ENCODE measurements at places on chromosomes 3 and 15. TPM values are rescaled to one million over a fixed set of nuclear protein-coding genes. Genes with fewer than 3 reads are reported as not detected.

PLSCR5 gene
- not detected for total RNA-seq

LINGO1 gene
- total RNA-seq, result 60.5 TPM

ZXDC gene
- total RNA-seq, result 32.9 TPM

LYZL4 gene
- not detected for total RNA-seq

DNA sequence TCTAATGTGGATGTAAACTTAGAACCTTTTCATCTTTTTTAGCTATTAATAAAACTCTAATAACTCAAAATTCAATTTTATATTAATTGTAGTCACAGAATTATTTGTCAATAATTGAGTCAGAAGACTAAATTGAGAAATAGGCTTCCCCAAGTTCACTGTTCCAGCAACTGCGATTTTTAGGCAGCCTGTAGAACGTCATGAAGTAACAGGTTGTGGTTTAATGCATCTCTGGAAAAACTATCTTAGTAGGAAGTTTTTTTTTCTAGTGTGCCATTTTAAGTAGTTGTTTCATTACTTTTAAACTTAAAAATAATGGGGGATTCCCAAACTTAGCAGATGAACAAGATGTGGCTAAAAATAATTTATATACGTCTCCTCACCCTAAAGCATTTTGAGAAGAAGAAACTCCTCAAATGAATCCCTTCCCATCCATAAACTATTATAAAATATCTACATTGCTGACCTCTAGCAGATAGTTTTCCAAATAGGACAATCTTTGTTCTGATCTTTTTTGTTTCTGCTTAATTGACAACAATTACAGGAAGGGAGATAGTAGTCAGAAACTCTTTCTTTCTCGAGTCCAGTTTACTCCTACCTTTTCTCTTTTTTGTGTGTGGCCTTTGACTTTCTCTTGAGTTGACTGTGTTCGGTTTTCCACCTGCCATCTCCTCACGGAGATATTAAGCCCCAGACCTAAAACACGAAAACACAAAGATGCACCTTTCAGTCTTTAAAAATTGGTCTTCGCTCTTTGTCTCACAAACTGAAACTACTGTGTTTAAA lies 43.1 kb downstream of the LRCH3 start:
- DNase-seq, result no peak
- H3K4me1 ChIP-seq, result no peaks in the 10 kb centered on the region
- H3K4me3 ChIP-seq, result no peak overlapping the region

DNA sequence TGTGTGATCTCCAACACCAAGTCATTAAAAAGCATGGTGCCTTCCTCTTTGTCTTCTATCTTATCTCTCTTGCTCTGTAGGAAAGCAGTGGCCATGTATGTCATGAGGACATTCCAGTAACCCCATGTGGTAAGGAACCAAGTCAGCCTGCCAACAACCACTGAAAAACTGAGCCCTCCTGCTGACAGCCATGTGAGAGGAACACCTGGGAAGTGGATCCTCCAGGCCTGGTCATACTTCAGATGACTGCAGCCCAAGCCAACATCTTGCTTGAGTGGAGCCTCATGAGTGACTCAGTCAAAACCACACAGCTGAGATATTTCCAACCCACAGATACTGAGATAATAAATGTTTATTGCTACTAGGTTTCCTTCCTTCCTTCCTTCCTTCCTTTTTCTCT lies 597.3 kb downstream of the ZIC1 start:
- no peaks in the 10 kb centered on the region for H3K27me3 ChIP-seq
- H3K4me3 ChIP-seq, result no peak overlapping the region
- H3K36me3 ChIP-seq, result no peaks in the 10 kb centered on the region
- H3K27ac ChIP-seq, result peak overlapping the region; percentile 57
- DNase-seq, result no peak

GRCh38 chr15:88905576-88905975 lies 7.6 kb downstream of the MFGE8 start:
- no peaks in the 10 kb centered on the region for H3K27me3 ChIP-seq
- no peak overlapping the region for H3K4me3 ChIP-seq
- H3K4me1 ChIP-seq, result peaks cover 69% of the 10 kb centered on the region
- H3K36me3 ChIP-seq, result peaks cover 97% of the 10 kb centered on the region

DNA sequence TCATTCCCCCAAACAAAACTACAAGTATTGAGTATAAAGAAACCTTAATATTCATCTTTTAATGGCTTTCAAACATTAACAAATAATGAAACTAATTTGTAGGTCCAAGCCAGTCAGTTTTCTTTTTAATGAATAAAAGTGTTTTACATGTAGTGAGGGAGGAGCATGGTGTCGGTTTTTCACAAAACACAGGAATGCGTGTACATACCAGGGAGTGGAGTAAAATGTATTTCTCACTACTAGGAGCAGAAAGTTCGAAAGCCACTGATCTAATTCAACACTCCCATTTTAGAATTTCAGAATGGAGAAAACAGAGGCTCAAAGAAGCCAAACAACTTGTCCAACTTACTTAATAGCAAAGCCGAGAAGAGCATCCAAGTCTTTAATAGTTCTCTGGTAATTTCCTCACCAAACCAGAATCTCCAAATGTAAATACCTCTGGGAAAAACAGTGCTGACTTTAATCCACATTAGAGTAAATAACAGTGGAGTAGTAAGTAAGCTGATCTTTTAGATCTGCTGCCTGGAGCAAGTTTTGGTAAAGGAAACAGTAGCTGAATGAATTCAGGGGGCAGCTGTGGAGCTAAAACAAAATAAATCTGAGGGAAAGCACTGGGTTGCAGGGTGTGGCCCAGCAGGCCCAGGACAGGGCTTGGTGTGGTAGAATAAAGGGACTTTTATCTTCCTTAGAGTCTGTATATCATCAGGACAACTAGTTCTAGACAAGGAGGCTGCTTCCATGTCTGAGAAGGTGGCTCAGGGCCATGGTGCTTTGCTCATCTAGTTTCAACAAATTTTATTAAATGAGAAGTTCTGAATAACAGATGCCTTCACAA lies 7.9 kb downstream of the ANP32A start:
- peaks cover 81% of the 10 kb centered on the region for H3K4me1 ChIP-seq
- H3K27ac ChIP-seq, result peak overlapping the region; percentile 68
- no peak overlapping the region for H3K4me3 ChIP-seq
- DNase-seq, result no peak
- peaks cover 3% of the 10 kb centered on the region for H3K36me3 ChIP-seq

- H3K36me3 ChIP-seq, result no peaks in the 10 kb centered on the region
- peak overlapping the region; percentile 66 for H3K4me3 ChIP-seq
- H3K27ac ChIP-seq, result no peak overlapping the region
- peaks cover 16% of the 10 kb centered on the region for H3K4me1 ChIP-seq
- peak; percentile 67 for DNase-seq
- H3K27me3 ChIP-seq, result peaks cover 36% of the 10 kb centered on the region
These were observed 140.1 kb downstream of the SMAD6 start for GRCh38 chr15:66841953-66842681.

DNA sequence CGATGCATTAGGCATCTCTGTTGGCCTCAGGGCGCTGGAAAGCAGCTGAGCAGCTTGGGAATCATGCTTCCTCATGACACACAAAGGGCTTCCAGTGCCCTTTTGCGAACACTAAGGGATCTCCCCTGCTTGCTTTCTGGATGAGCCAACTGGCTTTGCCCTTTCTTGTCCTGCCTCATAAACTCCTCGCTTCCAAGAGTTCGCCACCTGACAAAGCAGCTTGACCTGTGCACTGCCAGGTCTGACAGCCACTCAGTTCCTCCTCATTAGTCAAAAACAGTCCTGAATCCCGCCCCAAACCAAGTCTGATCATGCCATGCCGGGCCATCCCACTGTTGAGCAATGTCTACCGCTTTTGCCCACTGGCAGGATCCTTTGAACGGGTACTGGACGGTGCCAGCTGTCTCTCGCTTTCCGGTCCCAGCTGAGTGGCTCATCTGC lies 265.4 kb upstream of the LYSMD4 start:
- DNase-seq, result no peak
- H3K4me1 ChIP-seq, result peaks cover 39% of the 10 kb centered on the region
- H3K27me3 ChIP-seq, result peaks cover 5% of the 10 kb centered on the region
- H3K4me3 ChIP-seq, result no peak overlapping the region
- H3K36me3 ChIP-seq, result no peaks in the 10 kb centered on the region
- H3K27ac ChIP-seq, result no peak overlapping the region

- peaks cover 25% of the 10 kb centered on the region for H3K4me1 ChIP-seq
- H3K36me3 ChIP-seq, result no peaks in the 10 kb centered on the region
- no peaks in the 10 kb centered on the region for H3K27me3 ChIP-seq
- no peak overlapping the region for H3K4me3 ChIP-seq
- no peak overlapping the region for H3K27ac ChIP-seq
- DNase-seq, result no peak
These were observed 86.8 kb downstream of the LIPC start for GRCh38 chr15:58518626-58519025.

GRCh38 chr15:29889542-29890329 lies 67.5 kb upstream of the TJP1 start:
- peaks cover 41% of the 10 kb centered on the region for H3K4me1 ChIP-seq
- no peaks in the 10 kb centered on the region for H3K27me3 ChIP-seq
- H3K27ac ChIP-seq, result peak overlapping the region; percentile 94
- peak overlapping the region; percentile 29 for H3K4me3 ChIP-seq
- H3K36me3 ChIP-seq, result peaks cover 18% of the 10 kb centered on the region

GRCh38 chr3:43273416-43273815 lies 12.9 kb upstream of the SNRK start:
- peaks cover 10% of the 10 kb centered on the region for H3K27me3 ChIP-seq
- H3K4me3 ChIP-seq, result no peak overlapping the region
- no peaks in the 10 kb centered on the region for H3K36me3 ChIP-seq

DNA sequence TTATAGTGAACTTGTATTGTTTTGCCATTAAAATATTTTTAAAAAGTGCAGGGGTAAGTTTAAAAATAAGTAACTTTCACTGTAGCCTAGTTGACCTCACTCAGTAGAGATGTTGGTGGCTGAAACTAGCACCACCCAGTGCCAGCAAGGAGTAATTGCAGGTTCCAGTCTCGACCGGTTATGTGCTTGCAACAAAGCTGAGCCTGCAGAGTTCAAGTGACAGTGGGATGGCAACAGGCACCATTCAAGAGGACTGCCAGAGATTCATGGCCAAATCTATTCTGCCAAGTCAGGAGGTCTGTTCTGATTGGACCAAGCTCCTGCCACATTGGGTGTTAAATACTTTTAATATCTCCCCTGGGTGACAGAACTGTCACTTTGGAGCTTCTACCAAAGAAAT lies 2.7 kb downstream of the ADAMTS7 start:
- peaks cover 56% of the 10 kb centered on the region for H3K4me1 ChIP-seq
- peaks cover 14% of the 10 kb centered on the region for H3K27me3 ChIP-seq
- peak overlapping the region; percentile 43 for H3K4me3 ChIP-seq
- no peaks in the 10 kb centered on the region for H3K36me3 ChIP-seq
- DNase-seq, result peak; percentile 54

DNA sequence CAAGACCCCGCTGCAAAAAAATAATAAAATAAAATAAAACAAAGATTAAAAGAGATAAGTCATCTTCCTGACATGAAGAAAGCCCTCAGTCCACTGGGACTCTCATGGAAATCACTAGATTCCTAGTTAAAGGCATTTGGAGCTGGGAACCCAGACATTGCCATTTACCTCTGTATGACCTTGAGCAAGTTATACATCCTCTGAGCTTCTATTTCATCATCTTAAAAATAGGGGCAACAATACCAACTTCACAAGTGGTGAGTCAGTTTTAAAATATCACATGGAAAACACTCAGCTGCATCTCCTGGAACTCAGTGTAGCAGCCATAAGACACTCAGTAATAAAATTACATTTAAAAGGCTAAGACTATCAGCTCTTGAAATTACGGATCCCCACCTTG lies 334.8 kb downstream of the ERC2 start:
- DNase-seq, result no peak
- no peak overlapping the region for H3K4me3 ChIP-seq
- H3K27ac ChIP-seq, result no peak overlapping the region
- no peaks in the 10 kb centered on the region for H3K36me3 ChIP-seq
- H3K4me1 ChIP-seq, result peaks cover 45% of the 10 kb centered on the region

DNA sequence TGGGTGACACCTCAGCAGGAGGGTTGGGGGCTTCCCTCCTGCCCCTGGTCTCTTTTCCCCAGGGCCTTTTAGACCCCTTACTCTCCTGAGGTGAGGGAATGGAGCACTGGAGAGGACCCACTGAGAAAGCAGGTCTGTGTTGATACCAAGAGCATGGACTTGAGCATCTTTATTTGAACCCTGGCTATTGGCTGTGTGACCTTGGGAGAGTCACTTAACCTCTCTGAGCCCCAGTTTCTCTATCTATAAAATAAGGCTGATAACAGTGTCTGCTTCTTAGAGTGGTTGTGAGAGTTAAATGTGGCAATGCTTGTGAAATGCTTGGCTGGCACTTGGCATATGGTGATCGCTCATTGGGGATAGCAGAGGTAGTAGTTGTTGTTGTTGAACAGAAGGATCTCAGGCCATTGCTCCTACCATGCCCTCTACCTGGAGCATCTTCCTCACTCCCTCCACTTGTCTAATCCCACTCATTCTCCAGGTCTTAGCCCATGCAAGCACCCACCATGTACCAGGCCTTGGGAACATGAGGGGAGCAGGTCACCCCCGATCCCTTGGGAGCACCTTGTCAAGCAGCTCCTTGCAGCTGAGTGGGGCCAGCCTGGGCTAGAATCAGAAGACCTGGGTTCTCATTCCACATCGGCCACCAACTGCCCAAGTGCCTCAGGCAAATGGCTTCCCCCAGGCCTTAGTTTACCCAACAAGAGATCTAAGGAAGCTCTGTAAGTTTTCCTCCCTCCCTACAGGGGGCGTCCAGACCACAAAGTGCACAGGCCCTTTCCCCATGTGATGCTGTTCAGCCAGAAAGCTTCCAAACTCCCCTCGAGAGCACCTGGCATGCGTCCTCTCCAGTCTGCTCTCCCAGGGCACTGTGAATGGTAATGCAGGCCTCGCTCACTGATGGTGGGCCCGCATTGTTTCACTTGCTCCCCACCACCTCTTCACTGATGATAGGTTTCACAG lies 96.7 kb downstream of the LSM3 start:
- H3K36me3 ChIP-seq, result no peaks in the 10 kb centered on the region
- peak; percentile 55 for DNase-seq
- peaks cover 86% of the 10 kb centered on the region for H3K4me1 ChIP-seq

DNA sequence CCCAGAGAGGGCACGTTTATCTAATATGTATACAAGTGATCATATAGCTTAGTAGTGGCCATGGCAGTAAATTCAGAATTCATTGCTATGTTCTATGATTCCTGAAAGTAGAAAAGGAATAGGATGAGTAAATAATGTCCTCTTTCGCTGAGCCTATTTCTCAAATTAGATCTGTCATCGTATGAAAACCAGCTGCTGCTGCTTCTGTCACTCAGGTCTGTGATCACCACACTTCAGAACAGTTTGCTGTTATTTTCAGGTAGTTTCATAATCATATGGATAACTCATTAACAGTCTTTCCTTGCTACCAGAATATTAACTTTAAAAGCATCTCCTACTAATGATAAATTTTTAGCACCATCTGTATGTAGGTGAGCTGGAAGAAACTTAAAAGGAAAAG lies 289.1 kb upstream of the AZI2 start:
- no peaks in the 10 kb centered on the region for H3K27me3 ChIP-seq
- H3K36me3 ChIP-seq, result no peaks in the 10 kb centered on the region
- H3K27ac ChIP-seq, result no peak overlapping the region
- no peak overlapping the region for H3K4me3 ChIP-seq
- DNase-seq, result no peak

- peaks cover 3% of the 10 kb centered on the region for H3K27me3 ChIP-seq
- H3K4me1 ChIP-seq, result no peaks in the 10 kb centered on the region
- no peak for DNase-seq
These were observed 484.3 kb downstream of the UNC13C start for GRCh38 chr15:54462511-54462913.

DNA sequence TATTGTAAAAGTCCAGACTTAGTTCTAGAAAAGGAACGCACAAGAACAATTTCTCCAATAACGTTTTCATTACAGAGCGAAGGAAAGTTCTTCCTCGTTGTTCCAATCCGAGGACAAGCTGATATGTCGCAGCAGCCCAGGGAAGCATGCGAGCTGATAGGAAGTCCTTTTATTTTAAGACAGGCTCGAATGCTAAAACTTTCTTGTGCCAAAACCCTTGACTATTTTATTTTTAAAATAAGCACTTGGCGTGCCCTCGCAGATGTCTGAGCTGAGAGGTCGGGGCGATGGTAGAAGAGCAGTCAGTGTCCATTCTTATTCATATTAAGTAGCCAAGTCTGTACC lies 433 bp upstream of the MITF start:
- H3K4me3 ChIP-seq, result peak overlapping the region; percentile 71
- peaks cover 21% of the 10 kb centered on the region for H3K4me1 ChIP-seq
- peaks cover 63% of the 10 kb centered on the region for H3K27me3 ChIP-seq
- no peaks in the 10 kb centered on the region for H3K36me3 ChIP-seq
